ENCODE measurements at places on chromosomes 11 and 22. TPM values are rescaled to one million over a fixed set of nuclear protein-coding genes. Genes with fewer than 3 reads are reported as not detected.
A peak's percentile ranks its signal among the peaks of the same experiment; 100 is the strongest.

DNA sequence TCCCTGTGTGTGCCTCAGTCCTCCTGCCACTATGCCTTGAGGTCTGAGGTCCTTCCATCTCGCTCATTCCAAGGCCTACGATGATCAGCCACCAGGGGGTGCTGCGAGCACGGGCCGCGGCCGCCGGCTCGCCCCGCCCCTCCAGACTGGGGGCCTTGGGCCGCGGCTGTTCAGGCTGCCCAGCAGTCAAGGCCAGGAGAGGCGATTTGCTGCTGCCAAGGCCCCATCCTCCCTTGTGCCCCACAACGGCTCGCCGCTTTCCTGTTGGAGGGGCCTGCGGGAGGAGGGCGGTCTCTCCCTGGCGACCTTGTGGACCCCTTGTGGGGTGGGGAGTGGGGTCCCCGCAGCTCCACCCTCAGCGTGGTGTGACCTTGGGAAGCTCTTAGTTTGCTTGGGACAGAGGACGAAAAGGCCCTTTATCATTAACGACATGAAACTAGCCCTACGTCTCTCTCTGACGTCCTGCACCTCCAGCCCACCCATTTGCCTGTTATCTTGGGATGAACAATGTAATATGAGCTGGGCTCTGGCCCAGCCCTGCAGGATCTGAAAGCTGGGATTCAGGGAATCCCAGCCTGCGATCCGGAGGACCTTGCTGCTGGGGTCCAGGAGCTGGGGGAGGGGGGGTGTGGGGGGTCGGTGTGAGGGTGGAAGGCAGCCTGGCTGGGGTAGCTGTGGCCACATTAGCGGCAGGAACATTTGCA lies 5.3 kb upstream of the GALR3 start:
- DNase-seq: peak; percentile 81

DNA sequence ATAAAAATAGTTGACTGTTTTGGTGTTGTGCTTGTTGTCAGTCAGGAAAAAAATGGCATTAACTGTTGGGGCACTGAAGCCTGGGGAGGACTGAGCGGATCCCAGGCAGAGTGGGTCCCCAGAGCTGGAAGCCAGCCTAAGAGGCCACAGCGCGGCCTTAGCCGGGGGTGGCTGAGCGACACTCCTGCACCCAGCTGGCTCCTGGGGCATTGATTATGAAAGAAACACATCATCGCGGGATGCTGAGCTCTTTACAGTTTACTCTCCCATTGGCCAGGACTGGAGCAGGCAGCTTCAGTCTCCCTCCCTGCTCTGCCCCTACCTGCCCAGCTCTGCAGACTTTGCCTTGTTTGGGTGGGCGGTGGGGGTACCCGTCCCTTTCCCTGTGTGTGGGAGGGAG lies 121.5 kb downstream of the ST3GAL4 start:
- no peak for DNase-seq

FDXACB1 gene
- 1.4 TPM for total RNA-seq

DNA sequence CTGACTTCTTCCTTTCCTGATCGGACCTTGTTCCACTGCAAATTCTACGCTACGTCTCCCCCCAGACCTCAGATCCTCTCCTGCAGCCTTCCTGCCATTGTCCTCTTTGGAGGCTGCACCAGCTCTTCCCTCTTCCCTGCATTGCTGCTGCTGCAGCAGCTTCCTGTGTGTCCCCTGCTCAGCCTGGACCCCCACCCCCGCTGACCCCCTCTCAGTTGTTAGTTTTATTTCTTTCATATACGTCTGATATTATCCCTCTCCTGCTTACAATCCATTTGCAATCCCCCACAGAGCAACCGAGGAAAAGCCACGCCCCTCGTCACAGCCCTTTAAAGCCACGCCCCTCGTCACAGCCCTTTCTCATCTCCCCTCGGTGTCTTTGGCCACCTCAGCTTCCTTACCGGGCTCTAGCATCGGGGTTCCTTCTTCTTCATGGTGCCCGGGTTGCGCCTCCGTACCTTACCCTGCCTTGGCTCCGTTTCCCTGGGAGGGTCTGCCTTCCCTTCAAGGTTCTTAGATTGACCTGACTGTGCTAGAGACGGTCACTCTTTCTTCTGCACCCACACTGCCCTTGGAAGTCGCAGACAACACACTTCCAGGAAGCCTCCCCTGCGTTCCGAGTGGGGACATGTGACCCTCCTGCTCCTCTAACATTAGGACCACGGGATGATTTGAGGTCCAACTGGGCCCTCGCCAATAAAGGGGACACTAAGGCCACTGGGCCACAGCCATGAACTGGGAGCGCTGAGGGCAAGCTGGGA lies 4.8 kb downstream of the MRGPRG start:
- DNase-seq: no peak

MYRF gene
- 0.26 TPM for total RNA-seq

- DNase-seq: no peak
These were observed 9.9 kb upstream of the CAPN5 start for GRCh38 chr11:77056814-77057402.

RAB3IL1 gene
- total RNA-seq: 1.9 TPM
